ENCODE measurements at places on chromosomes 11 and 22.
A peak's percentile ranks its signal among the peaks of the same experiment; 100 is the strongest.

DNA sequence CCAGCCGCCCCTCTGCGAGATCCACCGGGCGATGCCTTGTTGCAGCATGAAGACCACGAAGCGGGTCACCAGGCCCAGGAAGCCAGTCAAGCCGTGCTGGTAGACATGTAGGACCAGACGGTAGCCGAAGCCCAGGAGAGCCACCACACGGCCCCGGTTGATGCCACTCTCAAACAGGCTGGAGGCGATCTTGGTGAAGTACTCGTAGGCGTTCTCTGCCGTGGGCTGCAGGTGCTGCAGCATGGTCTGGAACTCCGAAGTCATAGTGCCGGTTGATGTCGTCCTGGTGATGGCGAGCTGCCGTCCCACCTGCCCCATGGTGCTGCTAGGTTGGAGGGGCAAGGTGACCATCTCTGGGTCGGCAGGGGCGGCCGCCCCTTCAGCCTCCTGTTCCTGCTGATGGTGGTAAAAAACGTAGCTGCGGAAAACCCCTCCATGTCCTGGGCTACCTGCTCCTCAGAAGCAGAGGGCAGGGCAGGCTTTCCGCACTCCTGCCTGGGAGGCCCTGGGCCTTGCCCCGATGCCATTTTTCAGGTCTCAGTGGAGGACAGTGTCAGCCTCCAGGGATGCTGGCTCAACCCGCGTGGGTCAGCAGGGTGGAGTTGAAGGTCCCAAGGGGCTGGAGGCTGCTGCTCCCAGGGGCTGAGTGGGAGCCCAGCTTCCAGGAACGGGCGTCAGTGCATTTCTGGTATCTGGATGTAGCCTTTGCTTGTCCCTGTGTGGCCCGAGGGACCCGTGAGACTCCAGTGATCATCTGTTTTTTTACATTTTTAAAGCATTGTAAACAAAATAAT is 98.7 kb downstream of the ADAMTS15 start:
- DNase-seq, result no peak

DNA sequence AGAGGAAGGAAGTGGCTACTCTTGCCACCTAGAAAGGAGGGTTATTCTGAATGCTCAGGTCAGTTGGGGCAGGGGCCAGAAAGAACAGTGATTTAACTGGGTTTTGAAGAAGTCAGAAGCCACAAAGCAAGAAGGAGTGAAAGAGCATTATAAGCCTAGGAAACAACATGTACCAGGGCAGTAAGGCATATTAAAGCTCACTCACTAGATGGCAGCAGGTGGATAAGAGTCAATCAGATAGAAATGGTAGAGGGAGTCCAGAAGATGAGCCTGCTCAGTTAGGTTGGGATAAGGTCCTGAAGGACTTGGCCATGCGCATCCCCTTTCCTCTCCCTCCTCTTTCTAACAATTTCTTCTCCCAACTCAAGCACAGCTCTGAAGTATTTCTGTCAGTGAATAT is 22.0 kb upstream of the PATE1 start:
- no peak for DNase-seq

- no peak for DNase-seq
Measured at GRCh38 chr11:73331138-73331916, 23.3 kb downstream of the ARHGEF17 start.

GRCh38 chr11:62011881-62012280 is 44.4 kb upstream of the FTH1 start:
- no peak for DNase-seq

DNA sequence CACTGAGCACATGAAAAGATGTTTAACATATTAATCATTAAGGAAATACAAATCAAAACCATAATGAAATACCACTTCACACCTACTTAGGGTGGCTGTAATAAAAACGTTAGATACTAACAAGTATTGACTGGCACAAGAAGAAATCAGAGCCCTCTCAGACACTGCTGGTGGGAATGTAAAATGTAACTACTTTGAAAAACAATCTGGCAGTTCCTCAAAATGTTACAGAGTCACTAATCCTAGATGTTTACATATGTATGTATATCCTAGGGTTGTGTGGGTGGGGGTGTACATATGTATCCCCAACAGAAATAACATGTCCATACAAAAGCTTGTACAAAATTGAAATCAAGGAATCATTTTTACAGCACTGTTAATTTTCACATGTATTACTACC is 15.2 kb downstream of the EED start:
- no peak for DNase-seq

GRCh38 chr11:121112498-121113455 is 11.7 kb downstream of the TECTA start:
- DNase-seq, result peak; percentile 68

- DNase-seq, result no peak
Measured at GRCh38 chr11:76543006-76543703, 98.3 kb downstream of the EMSY start.

GRCh38 chr22:43099095-43099494 is 9.9 kb upstream of the TTLL1 start:
- DNase-seq, result no peak

DNA sequence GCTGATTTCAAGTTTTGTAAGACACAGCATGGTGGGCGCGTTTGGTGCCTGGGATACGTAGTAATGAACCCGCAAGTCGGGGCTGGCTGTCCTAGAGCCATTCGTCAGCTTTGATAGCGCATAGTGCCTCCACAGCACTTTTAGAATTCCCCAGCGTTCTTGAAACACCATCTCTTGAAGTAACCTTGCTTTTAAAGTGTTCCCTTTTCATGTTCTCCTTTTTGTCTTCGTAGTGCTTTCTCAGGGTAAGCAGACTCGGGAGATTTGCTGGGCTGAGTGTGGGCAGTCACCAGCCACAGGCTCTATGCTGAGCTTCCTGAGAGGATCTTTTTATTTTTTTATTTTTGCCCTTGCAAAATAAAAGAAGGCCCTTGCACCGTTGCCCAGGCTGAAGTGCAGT is 39.6 kb upstream of the CTTN start:
- DNase-seq, result no peak

DNA sequence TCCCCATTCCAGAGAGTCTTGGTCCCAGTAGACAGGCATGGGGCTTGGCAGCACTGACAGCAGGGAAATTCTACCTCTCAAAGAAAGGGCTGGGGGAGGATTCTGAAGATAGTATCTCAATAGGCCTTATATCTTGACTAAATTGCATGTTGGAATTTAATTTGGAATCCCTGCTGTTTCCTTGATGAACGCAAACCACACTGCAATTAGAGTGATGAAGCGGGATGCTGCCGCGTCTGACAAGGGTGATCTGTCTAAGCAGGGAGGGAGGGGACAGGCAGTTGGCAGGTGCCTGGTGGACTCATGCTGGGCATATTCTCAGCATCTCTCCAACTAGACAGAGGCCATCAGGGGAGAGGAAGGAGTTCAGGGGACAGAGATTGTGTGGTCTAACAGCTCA is 48.4 kb downstream of the COMMD9 start:
- DNase-seq, result no peak

- no peak for DNase-seq
Measured at GRCh38 chr22:47122441-47123000, 360.1 kb downstream of the TBC1D22A start.

GRCh38 chr11:76291576-76292526 is 85.5 kb upstream of the WNT11 start:
- DNase-seq, result no peak

DNA sequence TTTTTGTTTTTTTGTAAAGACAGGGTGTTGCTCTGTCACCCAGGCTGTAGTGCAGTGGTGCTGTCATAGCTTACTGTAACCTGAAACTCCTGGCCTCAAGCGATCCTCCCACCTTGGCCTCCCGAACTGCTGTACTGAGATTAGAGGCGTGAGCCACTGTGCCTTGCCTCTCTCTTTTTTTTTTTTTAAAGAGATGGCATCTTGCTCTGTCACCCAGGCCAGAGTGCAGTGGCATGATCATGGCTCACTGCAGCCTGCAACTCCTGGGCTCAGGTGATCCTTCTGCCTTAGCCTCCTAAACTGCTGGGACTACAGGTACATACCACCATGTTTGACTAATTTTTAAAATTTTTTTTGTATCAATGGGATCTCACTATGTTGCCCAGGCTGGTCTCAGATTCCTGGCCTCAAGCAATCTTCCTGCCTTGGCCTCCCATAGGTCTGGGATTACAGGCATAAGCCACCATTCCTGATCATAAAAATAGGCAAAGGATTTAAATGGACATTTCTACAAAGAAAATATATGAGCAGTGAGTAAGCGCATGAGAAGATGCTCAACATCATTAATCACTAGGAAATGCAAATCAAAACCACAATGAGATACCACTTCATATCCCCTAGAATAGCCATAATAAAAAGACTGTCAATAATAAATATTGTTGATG is 17.3 kb upstream of the CLNS1A start:
- no peak for DNase-seq

DNA sequence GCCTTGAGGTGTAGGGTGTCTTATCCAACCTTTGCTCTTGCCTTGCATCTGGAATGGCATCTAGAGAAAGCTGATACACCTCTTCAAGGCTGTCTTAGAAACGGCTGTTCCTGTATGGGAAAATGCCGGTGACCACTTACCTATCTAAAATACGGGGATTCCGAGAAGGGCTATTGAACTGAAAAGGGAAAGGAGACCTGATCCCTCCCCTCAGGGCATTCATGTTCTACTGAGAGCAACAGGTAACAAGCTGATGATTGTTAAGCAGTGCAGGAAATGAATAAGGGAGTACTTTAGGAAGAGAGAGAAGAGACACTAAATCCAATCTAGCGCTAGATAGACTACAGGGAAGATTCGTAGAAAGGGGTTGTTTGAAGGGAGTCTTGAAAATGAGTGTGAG is 1388.1 kb downstream of the FAM181B start:
- no peak for DNase-seq

Measured in astrocyte of the spinal cord (primary cell).